HL-60 (cell line): ENCODE measurements at places on chromosomes 1 and 21.
A peak's percentile ranks its signal among the peaks of the same experiment; 100 is the strongest.

DNA sequence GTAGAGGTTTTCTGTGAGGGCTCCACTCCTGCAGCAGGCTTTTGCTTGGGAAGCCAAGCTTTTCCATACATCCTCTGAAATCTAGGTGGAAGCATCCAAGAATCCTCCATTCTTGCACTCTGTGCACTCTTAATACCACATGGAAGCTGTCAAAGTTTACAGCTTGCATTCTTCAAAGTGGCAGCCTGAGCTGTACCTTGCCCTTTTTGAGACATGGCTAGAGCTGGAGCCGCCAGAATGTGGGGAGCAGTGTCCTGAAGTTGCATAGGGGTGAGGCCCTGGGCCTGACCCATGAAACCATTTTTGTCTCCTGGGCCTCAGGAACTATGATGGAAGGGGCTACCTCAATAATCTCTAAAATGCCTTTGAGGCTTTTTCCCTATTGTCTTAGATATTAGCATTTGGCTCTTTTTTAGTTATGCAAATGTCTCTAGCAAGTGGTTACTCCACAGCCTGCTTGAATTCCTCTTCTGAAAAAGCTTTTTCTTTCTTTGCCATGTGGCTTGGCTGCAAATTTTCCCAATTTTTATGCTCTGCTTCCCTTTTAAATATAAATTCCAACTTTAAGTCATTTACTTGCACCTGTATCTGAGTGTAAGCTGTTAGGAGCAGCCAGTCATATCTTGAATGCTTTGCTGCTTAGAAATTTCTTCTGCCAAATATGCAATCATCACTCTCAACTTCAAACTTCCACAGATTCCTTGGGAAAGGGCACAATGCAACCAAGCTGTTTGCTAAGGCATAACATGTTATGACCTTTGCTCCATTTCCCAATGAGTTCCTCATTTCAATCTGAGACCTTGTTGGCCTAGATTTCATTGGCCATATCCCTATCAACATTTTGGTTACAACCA is 92.1 kb upstream of the ARTN start:
- DNase-seq, result no peak

GRCh38 chr1:198205016-198205684 is 48.4 kb downstream of the NEK7 start:
- DNase-seq, result no peak

GRCh38 chr1:63847308-63847910 is 73.6 kb downstream of the ROR1 start:
- no peak for DNase-seq

DNA sequence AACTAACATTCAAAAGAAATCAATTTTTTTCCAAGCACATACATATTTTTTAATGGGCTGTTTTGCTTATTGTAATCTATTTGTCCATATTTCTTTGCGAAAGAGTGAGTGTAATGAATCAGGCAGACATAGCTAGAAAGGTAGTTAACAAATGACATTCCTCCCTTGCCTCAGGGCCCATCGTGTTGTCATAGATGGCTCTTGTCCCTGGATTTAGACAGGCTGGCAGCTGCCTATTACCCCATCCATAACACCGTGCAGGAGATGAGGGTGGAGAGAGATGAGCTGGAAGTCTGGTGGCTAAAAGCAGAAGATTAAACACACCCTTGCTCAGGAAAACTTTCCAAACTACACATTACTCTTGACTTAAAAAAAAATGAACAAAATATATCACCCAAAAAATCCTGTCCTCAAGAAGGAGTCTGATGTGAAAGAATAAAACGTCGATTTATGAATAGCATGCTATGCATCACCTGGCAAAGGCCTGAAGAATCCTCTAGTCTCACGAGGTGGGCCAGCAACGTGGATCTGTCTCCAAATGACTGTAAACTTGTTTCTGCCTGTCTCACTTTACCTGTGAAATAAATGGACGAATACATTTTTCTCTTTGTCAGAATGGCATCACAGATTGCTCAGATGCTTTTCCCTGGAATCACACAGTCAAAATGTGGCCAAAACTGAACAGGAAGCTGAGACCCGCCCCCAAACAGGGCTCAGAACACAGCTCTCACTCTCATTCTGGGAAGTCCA is 55.7 kb downstream of the C21orf91 start:
- DNase-seq, result no peak

- no peak for DNase-seq
Measured at GRCh38 chr1:160408864-160409263, 8.5 kb downstream of the VANGL2 start.

DNA sequence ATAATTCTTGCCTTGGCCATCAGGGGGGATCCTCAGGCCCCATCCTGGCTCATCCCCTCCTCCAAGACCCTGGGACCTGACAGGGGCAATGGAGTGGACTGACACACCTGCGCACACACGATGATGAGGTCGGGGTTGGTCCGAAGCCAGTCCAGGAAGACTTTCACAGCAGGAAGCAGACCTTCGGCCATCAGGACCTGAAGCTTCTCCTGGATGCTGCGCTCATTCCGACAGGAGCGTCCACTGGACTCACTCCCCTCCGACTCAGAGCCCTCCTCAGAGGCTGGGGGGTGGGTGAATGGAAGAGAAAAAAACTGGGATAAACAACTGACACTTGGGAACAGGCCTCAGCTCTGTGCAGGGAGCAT is 15.4 kb upstream of the PAQR6 start:
- no peak for DNase-seq

- peak; percentile 51 for DNase-seq
Measured at GRCh38 chr1:175319112-175319911, 126.7 kb upstream of the KIAA0040 start.

- no peak for DNase-seq
Measured at GRCh38 chr1:109201123-109201703, 12.5 kb upstream of the SARS1 start.

DNA sequence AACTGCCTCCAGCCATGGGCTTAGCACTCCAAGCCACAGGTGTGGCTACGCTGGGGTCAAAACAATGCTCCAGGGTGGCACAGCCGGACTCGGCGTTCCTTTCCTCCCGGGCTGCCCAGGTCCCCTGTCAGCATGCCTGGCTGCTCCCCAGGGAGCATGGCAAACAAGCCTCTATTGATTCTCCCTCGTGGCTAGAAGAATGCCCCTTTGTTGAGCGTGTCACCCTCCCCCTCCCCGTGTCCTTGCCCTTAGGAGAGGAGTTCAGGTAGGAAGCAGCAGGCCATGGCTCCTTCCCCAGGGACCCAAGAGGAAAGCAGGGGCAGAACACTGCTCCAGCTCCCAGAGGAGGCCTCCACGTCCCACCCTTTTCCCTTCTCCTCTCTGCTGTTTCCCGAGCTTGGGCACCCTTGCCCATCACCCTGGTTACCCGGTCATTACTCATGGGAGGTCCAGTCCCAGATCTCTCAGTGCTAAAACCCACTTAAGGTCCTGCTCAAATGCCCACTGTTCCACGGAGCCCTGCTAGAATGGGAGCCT is 57.4 kb upstream of the CITED4 start:
- DNase-seq, result no peak

GRCh38 chr1:93304716-93305138 is 41.0 kb upstream of the DR1 start:
- DNase-seq, result peak; percentile 63

DNA sequence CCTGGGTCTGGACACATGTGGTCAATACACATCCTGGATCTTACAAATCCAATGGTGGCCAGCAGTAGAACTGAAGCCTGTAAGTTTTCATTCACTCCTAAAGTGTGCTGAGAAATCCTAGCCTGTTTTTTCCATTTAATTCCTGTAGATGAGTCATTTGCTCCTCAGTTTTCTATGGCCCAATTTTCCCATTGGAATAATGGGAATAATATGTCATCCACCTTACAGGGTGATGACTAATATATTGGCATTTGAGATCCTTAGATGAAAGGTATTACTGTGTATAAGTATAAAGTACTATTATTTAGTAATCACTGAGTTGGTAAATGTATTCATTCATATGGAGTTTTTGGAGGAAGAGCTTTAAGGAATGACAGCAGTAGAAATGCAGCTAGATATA is 89.7 kb upstream of the ADAR start:
- no peak for DNase-seq

- no peak for DNase-seq
Measured at GRCh38 chr1:2208309-2209239, 14.0 kb upstream of the FAAP20 start.

DNA sequence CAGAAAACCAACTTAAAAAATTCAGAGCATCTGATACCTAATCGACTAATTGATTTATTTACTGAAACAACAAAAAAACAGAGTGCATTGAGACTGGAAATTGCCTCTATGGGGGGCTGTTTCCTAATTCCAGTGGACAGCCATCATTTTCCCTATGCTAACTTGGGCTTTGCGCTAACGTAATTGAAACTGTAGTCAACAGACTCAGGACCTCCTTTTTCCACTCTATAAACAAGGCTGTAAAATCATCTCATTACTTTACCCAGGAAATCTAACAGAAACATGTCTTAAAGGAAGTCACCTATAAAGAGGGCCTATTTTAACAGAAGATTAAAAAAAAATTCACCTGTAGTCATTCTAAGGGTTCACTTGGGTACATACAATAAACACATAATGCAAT is 2.1 kb downstream of the ERG start:
- no peak for DNase-seq

DNA sequence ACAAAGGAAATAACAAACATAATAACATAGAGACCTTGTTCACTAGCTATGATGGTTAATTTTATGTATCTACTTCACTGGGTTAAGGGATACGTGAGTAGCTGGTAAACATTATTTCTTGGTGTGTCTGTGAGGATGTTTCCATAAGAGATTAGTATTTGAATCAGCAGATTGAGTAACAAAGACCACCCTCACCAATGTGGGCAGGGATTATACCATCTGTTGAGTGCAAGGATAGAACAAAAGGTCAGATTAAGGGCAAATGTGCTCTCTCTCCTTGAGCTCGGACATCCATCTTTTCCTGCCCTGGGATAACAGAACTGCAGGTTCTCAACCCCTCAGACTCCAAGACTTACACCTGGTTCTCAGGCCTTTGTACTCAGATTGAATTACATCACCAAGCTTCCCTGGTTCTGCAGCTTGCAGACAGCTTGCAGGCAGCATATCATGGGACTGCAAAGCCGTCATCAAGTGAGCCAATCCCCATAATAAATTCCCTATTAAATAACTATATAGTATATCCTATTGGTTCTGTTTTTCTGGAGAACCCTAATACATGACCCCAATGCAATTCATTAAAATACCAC is 9.2 kb downstream of the SPATA6 start:
- DNase-seq, result no peak

DNA sequence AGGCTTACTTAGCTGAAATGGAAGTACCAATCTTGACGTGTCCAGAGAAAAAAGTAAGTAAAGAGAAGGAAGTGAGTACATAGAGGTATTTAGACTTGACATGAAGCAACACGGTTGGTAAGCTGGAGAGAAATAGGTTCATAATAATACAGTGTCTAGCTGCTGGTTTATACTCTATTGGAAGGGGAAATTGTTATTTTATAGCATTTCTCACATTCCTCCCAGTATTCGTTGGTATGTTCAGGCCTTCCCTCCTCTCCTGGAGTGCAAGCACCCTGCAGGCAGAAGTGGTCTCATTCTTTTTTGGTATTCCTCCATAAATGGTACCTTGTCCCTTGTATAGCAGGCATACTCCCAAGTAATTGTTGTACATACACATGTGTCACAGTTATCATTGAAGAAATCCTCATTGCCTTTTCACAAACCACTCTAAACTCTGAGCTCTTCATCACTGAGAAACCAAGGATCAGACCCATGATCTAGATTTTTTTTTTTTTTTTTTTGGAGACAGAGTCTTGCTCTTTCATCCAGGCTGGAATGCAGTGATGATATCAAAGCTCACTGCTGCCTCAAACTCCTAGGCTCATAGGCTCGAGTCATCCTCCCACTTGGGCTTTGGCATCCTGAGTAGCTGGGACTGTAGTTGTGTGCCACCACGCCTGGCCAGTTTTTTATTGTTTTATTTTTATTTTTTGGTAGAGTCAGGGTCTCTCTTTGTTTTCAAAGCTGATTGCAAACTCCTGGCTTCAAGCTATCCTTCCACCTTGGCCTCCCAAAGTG is 9.8 kb upstream of the IPO9 start:
- DNase-seq, result no peak

- no peak for DNase-seq
Measured at GRCh38 chr1:55015731-55016620, 17.2 kb downstream of the BSND start.

- no peak for DNase-seq
Measured at GRCh38 chr1:3903141-3904005, 3.3 kb upstream of the C1orf174 start.

GRCh38 chr1:111366256-111366655 is 61.3 kb downstream of the OVGP1 start:
- DNase-seq, result no peak

GRCh38 chr1:200872446-200873115 is at the start of gene GPR25:
TSS of gene GPR25 (plus strand) at chr1:200872981. CDS start at chr1:200873038, 57 bp downstream.
- no peak for DNase-seq

DNA sequence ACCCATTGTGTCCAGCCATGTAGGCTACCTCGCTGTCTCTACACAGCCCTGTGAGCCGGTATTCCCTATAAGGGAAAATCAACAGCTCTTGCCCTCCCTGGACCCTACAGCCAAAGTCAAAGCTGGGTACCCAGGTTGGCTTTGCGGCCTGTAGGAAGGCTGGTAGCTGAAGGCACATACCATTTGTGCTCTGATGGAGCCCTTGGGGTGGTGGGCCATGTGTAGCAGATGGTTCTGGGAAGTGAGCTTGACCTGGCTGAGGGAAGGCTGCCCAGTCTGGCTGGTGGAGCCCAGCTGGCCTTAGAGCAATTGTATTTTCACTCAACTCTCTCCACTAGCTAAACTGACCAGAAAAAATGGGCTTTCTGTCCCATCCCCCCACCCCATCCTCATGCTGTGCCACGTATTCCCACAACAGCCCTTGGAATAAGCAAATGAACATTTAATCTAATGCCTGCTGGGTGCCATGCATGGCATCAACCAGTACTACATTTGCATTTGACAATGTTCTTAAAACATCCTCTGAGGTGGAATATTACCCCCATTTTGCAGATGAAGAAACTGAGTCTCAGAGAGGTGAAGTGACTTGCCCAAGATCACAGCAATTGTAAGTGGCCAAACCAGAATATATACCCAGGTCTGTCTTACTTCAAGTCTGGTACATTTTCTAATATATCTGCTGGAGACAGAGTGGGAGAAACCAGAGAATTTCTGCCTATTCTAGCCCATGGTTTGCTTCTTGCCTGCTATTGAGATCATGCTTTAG is 56.8 kb downstream of the NDUFS5 start:
- DNase-seq, result no peak

- no peak for DNase-seq
Measured at GRCh38 chr1:216866714-216867113, 143.5 kb upstream of the ESRRG start.
